ENCODE measurements at places on chromosomes 2 and 18.
A peak's percentile ranks its signal among the peaks of the same experiment; 100 is the strongest.

DNA sequence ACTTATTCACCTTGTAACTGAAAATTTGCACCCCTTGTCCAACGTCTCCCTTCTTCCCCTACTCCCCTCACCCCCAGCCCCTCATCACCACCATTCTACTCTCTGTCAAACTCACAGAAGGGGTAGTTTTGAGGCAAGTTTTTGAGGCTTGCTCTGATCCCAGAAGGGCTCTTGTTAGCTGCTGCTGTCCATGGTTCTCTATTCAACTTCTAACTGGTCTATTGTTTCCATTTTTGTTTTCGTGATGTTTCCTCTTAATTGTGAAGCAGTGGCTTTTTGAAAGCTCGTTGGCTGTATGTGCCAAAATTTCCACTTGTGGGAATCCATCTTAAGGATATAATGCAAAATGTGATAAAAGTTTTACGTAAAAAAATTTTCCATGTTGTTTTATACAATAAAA is 92.5 kb upstream of the CRACDL start:
- no peak for DNase-seq

GRCh38 chr2:134862674-134863073 is 24.3 kb downstream of the ACMSD start:
- no peak for DNase-seq

GRCh38 chr2:127134235-127134634 is 27.3 kb upstream of the BIN1 start:
- no peak for DNase-seq

GRCh38 chr2:11647834-11648600 is 22.0 kb downstream of the NTSR2 start:
- no peak for DNase-seq

- DNase-seq: no peak
Observed at GRCh38 chr2:60535685-60536312, 17.7 kb downstream of the BCL11A start.

DNA sequence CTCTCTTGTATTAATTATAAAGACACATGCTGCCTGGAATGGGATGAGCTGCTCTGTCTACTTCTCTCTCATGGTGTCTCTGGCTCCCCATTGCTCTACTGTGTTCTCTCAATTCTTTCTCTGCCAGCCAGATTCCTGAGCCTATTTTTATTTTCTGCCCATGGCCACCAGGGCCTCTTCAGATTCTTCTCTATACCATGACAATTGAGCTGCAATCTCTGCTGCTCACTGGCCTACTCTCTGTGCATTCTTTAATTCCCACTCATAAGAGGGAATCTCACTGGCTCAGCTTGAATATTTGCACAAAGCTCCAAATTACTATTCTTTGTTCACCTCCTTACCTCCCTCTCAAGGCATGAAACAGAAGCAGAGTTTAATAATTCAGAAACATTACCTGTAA is 161.4 kb upstream of the GULP1 start:
- no peak for DNase-seq

DNA sequence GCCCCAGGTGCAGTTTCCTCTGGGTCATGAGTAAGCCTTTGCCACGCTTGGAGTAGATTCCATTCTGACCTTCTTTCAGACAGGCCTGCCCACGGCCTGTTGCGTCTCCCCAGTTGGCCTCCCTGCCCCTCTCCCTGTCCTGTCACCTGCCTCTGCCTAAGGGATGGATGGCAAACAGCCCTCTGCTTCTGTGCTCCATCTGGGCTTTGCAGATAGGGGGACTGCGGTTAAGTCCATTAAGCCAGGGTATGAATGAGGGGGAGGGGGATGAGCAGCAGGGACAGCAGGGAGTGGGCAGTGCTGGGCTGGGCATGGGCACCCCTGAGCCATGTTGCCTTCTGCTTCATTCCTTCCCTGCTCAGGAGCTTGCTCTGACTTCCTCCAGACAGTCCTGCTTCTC is 37.6 kb upstream of the B3GNT7 start:
- DNase-seq: no peak

GRCh38 chr2:128178650-128179460 is 87.9 kb downstream of the UGGT1 start:
- DNase-seq: peak; percentile 66

DNA sequence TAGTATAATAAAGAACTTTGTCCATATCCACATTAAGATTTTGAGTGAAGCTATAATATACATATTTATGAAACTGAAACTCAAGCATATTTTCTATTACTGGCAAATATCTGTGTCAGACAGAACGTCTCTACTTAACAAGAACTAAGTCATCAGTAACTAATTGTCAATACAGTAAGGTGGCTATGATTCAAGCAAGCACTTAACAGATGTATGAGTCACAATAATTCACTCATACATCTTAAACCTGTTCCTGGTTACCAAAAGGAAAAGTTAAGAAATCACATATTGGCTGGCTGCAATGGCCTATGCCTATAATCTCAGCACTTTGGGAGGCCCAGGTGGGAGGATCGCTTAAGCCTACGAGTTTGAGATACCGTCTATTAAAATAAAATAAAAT is 96.0 kb downstream of the SOS1 start:
- DNase-seq: no peak

- no peak for DNase-seq
Observed at GRCh38 chr18:5710235-5710634, 166.4 kb upstream of the EPB41L3 start.

- peak; percentile 37 for DNase-seq
Observed at GRCh38 chr2:192025637-192026036, 169.1 kb downstream of the TMEFF2 start.

DNA sequence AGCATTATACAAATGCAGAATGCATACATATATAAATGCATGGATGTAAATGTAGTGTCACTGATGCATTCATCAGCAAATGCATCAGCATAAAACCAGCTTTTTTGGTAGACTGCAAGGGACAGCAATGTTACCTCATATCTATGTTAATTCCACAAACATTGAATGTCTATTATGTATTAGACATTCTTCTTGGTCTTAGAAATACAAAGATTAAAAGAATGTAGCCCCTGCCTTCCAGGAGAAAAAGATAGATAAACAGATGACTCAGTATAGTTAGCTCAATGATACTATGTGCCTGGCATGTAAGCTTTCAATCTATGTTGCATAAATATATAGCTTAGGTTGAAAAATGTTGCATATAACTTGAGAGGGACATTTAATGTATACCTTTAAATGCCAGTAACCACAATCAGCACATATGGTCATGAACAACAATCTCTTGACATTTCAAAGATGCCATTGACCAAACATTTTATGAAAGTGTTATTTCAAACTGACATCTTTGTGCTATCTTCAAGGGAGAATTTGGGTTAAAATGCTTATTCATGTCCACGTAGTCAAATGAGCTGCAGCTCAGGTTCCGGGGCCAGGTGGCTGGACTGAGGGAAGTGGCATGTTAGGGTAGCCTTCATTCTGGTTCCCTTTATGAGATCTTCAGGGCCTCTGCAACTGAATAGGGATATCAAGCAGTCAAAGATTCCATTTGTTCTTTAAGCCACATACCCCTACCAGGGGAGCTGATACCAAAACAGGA is 45.2 kb upstream of the GCG start:
- no peak for DNase-seq

DNA sequence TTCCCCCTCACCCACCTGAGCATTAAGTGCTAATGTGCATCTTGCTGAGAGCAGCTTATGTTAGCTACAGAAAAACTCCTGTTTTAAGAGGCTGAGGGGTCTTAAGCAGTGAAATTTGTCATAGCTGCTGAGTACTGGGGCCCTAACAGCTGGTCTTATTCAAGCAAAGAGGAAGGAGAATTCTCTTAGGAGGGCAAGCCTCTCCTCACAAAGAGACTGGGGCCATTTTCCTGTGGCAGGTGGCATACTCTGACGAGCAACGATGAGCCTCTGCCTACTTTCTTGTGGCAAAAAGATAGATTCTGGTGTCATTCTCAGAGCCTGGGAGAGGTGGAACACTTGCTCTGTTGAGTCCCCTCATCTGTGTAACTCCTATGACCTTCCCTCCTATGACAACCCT is 53.2 kb downstream of the SPRED2 start:
- DNase-seq: no peak

DNA sequence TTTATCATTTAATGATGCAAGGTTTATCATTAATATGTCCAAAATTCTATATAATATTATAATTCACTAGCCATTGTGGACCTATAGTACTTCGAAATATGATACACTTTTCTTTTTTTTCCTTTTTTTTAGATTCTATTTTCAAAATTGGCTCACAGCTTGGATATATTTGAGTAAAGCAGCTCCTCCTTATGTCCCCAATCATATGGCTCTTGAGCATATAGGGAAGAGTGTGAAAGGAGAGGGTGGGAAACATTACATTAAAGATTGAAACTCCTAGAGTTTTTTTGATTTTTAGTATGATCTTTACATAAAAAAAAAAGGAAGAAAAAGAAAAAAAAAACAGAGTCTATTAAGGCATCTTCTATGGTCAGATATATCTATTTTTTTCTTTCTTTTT is 457.9 kb downstream of the RIT2 start:
- no peak for DNase-seq

- no peak for DNase-seq
Observed at GRCh38 chr2:152504618-152505017, 169.6 kb downstream of the FMNL2 start.

GRCh38 chr2:122007126-122007525 is 251.7 kb downstream of the TSN start:
- DNase-seq: no peak

GRCh38 chr2:113858764-113859163 is 31.1 kb upstream of the ACTR3 start:
- no peak for DNase-seq

GRCh38 chr18:27175914-27176313 is 9.2 kb downstream of the CHST9 start:
- DNase-seq: no peak

DNA sequence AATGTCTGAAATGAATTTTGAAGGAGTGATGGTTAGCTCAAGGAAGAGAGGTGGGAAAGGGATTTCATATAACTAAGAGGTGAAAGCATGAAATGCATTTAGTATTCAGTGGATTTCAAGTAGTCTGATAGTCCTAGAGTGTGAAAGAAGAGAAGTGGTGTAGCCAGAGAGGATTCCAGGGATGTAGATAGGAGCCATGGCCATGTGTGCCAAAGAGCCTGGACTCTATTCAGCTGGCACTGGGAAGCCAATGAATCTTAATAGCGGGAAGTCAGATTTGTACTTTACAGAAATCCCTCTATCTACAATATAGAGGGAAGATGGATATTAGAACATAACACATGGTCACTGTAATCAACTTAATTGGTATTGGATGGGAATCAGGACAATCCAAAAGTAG is 8.3 kb upstream of the BOLL start:
- DNase-seq: no peak

DNA sequence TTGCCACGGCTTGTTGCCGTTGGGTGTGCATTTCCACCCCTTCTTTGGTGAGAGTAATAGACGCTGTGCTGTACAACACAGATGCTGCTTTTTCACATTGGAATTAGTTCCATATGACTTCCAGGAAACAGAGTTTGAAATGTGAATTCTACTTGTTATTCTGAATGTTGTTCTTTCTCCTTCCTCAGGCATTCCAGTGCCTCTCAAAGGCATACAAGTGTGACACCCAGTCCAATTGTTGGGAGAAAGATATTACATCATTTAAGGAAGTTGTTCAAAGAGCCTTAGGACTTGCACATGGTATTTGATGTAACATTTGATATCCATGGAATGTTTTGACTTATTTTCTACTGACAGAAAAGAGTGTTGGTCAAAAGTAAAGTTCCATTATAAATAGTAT is 134.4 kb upstream of the LTBP1 start:
- no peak for DNase-seq

DNA sequence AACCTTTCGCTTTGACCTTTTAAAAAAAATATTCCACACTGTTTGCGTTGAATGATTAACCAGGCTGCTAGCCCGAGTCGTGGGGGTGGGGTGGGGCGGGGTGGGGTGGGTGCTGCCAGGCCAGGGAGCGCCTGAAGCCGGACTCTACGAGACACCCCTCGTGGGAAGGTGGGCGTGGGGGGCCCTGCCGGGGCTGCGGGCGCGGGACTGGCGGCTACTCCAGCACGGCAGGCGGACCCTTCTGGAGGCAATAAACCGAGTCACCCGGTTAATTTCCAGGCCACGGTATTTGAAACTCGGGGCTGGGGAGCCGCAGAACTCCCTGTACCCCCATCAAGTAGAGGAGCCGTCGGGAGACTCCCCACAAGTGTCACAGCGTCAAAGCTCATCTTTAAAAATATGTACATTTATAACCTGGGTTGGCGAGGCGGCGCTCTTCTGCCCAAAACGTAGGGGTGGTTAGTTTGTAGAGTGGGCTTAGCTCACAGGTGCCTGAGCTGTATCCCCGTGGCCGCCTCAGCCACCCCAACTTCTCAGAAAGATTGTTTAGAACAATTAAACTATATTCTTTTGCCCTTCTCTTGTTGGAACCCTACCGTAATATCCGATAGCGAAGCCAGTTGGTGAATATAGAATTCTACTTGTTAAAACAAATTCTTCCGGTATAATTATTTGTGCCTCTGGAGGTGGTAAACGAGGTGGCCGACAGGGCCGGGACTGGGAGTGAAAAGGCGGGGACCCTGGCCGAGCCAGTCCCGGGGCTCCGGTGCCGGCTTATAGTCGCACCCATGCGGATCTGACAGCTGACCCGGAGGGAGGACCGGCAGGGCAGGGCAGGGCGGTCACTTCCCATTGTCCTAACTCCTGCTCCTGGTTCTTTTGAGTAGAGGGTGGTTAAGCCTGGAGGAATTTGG is 1.4 kb downstream of the B3GNT2 start:
- no peak for DNase-seq

GRCh38 chr2:17894556-17894955 is 16.1 kb downstream of the KCNS3 start:
- DNase-seq: no peak

DNA sequence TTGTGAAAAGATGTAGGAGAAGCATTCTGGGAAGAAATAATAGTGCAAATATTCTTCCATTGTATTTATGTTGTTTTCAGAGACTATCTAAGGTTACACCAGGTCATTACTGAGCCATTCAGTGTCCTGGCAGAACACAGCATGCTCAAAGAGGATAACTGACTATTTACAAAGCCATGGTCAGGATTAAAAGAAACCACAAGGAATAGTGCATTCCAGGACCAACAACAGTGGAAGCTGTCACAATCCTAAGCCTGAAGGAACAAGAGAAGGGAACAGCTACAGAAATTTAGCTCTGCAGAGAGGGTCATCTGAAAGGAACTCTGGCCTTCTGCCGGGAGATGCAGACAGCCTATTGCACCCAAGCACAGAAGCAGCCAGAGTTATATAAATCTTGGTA is 116.7 kb downstream of the DSC3 start:
- no peak for DNase-seq

GRCh38 chr2:71720596-71721361 is 267.4 kb downstream of the DYSF start:
- DNase-seq: no peak

GRCh38 chr2:30249354-30249753 is 18.0 kb downstream of the LBH start:
- DNase-seq: no peak
